DMS 273 treated with DMSO at 0.1 percent for 48 hours (cell line): ENCODE measurements at places on chromosomes 5 and 9.

- no peak for DNase-seq
These were observed 488.1 kb upstream of the TLE4 start for GRCh38 chr9:79083621-79084020.

DNA sequence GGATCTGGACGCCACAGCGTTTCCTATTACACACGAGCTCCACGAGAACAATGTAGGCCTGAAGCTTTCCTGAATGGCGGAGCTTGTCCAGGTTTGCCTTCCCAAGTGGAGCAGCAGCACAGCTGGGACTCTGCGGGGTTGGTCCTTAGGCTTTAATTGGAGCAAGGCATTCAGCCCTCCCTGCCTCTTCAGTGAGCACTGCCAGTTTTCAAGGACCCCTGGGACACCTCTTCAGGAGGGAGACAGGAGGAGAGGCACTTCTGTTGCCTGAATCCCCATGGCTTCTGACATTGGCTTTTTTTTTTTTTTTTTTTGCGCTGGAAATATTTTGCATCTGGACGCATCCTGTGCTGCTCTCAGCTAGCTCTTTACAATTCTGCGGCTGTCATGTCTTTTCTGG is 179.4 kb downstream of the SEMA6A start:
- peak; percentile 73 for DNase-seq

DNA sequence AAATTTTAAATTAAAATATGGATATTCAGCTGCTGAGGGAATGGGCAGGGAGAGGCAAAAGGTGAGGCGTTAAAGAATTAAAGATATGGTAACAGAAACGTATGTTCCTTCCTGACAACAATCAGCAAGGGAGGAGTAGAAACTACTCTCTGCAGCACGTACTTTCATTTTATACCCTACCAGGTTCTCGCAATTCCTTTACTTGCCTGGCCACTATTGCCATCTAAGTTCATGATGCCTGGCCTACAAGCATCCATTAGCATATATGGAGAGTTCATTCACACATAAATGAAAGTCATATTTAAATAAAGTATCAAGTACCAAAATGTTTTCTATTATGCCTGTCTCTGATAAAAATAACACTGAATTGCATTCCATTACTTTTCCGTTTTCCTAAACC is 125.1 kb downstream of the BNC2 start:
- DNase-seq, result no peak

GRCh38 chr5:115415143-115415491 is 118.7 kb upstream of the CCDC112 start:
- no peak for DNase-seq

DNA sequence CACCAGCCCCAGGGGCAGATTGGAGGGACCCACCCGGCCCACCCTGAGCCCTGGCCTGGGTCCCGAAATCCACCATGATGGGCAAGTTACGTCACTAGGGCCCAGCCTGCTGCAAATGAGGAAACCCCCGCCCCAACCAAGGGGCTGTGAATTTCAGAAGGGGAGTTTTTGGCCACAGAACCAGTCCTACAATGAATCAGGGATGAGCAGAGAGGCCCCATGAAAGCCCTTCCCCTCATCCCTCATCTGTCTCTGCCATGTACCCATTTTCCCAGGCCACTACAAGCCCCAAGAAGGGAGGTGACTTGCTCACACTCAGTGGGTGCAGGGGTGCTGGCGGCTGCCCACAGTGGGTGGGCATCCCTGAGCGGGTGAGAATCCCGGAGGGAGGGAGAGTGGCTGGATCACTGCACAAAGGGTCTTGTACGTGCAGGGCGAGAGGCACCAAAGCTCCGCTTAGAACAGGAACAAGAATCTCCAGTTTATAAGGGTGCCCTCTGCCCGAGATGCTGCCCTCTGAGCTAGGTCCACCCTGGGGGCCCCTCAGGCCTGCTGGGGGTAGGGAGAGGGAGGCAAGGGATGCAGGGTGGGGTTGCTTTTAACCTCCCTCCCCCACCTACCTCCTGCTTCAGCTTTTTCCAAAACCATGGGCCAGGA is 10.4 kb upstream of the TCF7 start:
- DNase-seq, result no peak

- DNase-seq, result no peak
These were observed 85.4 kb downstream of the ANKRD55 start for GRCh38 chr5:56147659-56148230.

- DNase-seq, result no peak
These were observed 5.9 kb downstream of the ABCA2 start for GRCh38 chr9:137021979-137022661.

- DNase-seq, result no peak
These were observed 179.6 kb downstream of the GRIA1 start for GRCh38 chr5:153670101-153670500.

DNA sequence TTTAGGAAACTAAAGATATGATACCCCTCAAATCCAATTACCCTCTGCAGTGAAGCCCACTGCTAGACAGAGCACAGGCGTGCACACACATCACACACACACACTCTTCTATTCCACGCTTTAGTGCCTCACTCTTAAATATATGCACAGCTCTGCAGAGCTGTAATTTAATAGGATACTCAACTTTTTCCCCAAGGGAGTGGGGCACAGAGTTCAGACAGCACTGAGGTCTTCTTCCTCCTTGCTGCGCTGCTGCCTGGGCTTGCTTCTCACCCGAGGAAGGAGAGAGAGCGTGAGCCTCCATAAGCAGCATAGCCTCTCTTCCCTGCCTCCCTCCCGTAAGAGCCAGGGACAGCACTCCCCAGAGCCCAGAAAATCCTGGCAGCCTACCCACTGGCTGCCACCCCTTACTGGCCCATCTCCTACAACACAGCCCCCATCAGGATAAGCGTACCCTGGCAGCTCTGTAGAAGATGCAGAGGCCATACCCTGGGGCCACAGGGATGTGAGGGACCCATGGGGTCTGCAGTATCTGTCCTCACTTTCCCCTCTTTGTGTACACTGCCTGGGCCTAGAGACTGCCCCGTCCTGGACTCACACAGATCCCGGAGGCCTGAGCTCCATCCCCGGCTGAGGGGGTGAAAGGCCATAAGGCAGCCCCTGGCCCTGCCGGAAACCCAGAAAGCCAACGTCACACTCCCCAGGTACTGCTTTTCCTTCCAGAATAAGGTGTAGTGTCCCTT is 102.1 kb downstream of the C5orf15 start:
- no peak for DNase-seq

GRCh38 chr5:23446424-23446823 is 61.0 kb upstream of the PRDM9 start:
- DNase-seq, result no peak

DNA sequence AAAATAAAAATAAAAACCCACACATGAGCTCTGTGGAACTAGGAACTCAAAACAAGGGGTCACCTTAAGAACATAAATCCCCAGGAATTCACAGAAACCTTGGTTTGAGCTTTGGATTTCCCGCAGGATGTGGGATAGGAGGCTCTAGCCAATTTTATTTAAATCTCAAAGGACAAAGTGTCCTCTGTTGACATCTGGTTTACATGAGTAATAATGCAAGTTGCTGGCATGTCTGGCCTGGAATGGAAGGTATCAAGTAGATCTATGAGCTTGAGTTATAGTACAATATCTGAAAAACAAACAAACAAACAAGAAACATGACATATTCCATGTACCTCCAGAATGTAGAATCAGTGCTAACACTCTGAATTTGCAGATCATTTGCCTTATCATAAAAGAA is 94.2 kb upstream of the SLIT3 start:
- DNase-seq, result no peak

GRCh38 chr5:52564587-52564986 is 223.1 kb upstream of the ITGA1 start:
- DNase-seq, result no peak

GRCh38 chr9:131273856-131274673 is 2.2 kb downstream of the FAM78A start:
- DNase-seq, result no peak

DNA sequence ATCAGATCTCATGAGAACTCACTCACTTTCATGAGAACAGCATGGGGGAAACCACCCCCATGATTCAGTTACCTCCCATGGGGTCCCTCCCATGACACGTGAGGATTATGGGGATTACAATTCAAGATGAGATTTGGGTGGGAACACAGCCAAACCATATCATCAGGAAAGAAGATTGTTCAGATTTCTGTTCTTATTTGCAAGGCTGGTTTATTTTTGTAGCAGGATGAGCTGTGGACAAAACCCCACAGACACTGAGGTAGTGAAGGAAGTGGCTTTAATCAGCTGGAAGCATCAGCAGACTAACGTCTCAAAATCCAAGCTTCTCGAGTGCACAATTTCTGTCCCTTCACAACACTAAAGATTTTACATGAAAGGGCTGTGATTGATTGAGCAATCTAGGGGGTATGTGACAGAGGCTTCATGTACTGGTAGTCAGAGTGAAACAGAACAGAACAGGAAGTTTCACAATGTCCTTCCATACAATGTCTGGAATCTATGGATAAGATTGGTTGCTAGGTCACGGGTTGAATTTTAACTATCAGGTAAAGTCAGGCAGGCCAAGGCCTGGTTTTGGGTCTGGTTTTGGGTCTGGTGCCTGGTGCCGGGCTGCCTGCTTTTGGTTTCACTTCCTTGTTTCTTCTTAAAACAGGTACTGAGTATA is 91.3 kb upstream of the ZNF366 start:
- no peak for DNase-seq

- peak; percentile 24 for DNase-seq
These were observed 534 bp downstream of the ERP44 start for GRCh38 chr9:100098046-100098886.

DNA sequence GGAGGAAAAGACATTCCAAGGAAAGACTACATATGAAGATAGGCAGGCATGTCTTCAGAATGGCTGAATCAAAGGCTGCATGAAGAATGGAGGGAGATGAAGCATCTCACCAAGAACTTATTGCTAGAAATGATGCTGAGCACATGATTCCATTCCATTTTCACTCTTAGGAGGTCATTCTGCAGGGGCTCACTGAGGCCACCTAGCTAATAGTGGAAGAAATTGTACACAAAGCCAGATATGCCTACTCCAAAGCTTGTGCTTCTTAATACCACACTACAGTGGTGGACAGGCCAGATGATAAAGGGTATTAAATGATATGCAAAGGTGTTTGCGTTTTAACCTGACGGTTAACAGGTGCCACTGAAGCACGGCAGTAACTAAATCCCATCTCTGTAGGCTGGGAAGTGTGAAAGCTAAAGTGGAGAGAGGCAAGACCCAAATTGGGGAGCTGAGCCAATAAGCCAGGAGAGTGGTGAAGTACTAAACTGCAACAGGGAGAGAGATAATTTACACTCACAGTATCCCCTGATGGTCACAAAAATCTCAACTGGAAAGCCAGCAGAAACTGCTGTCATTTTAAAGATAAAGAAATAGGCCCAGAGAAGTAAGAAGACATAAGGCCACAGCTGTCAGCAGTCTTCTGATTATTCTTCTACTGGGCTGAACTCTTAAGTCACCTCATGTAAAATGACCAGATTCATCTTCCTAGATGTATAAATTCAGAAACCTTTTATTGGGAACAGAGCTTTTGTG is 14.6 kb downstream of the NDUFA8 start:
- no peak for DNase-seq

DNA sequence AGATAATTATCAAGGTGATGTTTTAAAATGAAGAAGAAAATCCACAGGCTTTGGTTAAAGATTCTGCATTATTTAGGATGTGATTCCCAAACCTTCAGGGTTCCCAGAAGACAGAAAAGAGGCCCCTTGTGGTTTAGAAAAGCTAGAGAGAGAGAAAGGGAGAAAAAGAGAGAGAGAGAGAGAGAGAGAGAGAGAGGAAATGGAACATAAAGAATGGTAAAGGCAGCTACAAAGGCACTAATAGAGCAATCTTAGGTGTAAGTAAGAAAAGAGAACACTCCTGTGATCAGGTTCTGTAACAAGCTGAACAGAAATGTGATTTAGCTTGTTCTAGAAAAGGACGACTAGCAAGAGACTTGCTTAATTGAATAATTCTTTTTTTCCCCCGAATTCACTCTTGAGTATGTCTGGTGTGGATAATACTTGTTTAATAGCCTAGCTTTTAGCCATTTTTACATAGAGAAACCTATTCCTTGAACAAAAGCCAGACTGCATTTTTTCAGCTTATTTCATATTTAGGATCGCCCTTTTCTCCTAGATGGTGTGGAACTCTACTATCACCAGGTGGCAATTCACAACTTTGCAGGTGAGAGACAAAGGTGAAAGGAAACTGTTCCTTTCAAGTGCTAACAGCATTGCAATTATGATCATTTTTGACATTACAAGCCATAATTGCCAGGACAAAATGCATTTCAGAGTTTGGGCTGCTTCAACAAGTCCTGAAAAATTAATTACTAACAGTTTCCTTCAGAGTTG is 57.6 kb upstream of the SH3GL2 start:
- no peak for DNase-seq

DNA sequence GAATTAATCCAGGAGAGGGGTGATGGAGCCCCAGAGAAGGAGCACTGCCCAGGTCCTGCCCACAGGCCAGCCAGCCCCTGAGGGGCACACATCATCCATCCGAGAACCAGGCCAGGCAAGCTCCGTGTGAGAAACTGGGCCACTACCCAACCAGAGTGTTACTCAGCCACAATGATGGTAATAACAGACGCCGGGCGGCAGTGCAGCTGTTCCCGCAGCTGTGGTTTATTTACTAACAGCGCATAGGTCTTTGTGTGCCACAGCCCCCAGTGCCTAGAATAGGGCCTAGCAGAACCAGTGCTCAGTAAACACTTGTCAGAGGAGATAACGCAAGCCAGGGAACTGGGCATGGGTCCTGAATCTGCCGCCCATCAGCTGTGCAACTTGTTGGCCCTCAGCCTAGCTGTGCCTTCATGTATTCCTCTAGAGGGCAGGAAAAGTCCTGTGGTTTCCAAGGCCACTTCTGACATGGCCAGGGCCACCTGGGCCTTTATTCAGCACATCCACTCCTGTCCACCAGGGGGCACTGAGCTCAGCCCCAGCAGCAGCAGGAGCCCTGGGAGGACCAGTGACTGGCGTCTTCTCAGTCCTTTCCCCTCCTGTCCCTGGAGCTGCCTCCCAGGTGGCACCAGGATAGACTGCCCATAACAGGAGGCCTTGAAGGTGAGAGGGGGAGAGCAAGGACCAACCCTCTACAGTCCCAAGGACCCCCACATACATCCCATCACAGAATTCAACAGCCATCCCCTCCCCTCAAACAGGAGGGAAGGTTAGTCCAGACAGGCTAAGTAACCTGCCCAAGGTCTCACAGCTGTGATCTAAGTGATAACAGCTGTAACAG is 2.1 kb downstream of the MXD3 start:
- peak; percentile 28 for DNase-seq

DNA sequence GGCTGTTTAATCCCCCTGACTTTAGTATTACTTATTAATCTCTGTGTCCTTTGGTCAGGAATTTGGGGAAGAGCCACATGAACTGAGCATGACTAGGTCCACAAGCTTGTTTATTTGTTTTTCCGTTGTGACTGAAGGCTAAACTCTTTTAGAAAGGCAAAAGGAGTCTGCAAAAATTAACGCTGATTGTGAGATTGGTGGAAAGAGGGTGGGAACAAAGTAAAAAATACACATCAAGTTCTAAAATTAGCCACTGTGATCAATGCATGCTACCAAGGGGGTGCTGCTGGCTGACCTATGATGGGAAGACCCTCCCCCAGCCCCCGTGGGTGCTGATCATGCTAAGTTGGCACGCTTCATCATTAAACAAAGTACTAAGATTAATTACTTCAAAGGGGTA is 356.8 kb downstream of the ADGRV1 start:
- no peak for DNase-seq

GRCh38 chr9:108980893-108981292 is 32.4 kb downstream of the CTNNAL1 start:
- DNase-seq, result no peak

- DNase-seq, result no peak
These were observed 90.4 kb upstream of the IL6ST start for GRCh38 chr5:56085193-56085592.
